Gastrocnemius medialis (tissue), 4 donors: ENCODE measurements at places on chromosomes 5 and 9. TPM values are rescaled to one million over a fixed set of nuclear protein-coding genes. Genes with fewer than 3 reads are reported as not detected.

Gene SH3GLB2
- total RNA-seq, result 46.6 TPM

Gene OR2Y1
- not detected for total RNA-seq

Gene SLCO4C1
- not detected for total RNA-seq

Gene FBLL1
- not detected for total RNA-seq

Gene KLHL3
- 4.6 TPM for total RNA-seq

Gene PIP5K1B
- total RNA-seq, result 1.4 TPM

Gene PLAC8L1
- total RNA-seq, result not detected

Gene ELAVL2
- total RNA-seq, result not detected

Gene SLC34A1
- total RNA-seq, result not detected

Gene GABRA1
- not detected for total RNA-seq

Gene TUSC1
- 21.1 TPM for total RNA-seq

Gene FOXD4L6
- total RNA-seq, result not detected

Gene FOXI1
- not detected for total RNA-seq

DNA sequence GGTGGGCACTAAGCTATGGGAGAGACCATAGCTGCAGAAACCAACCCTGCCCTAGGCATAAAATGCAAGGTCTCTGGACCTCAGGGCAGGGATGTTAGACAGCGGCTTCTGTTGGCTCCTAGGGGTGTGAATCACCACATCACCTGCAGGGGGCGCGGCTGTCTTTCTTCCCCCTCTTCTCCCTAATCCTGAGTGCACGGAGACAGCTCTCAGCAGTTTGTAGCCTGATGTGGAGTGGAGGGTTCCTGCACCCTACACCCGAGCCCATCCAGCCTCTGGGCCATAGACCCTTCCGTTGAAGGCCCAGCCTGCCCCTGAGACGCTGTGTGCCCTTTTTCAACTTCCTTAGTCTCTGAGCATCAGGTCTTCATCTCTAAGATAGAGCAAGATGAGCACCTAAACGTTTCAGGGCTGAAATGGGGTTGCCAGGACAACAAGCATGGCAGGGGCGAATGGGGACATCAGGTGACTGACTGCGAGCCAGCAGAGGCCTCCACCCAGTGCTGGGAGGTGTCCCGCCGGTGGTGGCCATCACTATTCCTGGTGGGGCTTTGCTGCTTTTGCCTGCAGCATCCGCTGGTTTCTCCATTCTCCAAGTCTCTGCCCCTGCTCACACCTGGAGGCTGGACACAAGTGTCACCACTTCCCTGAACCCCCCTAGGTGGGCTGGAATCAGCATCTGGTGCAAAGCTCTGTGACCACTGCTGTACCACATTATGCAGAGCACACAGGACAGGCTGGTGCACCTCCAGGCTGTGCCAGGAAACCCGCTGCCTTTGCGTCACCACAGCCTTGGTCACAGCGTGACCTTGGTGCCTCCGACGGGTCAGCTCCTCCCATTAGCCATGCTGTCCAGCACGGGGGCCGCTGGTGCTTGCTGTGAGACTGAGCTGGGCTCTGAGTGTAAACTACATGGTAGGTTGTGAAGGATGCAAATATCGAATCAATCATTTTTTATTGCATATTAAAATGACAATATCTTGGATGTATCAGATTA, 2.5 kb upstream of the SEC16A start:
- DNase-seq, result peak; percentile 42

DNA sequence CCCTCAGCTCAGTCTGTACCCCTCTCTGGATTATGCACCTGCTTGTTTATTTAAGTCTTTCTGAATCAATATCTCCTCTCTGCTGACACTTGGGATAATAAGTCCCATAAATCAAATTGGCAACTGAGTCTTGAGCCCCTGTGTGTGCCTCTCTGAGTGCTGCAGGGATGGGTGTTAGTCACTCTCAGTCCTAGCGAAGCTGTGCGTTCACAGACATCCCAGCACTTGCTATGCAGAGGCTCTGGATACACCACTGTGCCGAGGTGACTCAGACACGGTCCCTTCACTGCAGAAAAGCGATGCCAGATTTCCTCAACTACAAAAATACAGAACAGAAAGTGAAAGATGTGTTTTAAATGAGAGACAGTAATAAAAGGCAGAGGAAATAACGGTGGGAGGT, 4.1 kb upstream of the KCNMB1 start:
- no peak for DNase-seq

DNA sequence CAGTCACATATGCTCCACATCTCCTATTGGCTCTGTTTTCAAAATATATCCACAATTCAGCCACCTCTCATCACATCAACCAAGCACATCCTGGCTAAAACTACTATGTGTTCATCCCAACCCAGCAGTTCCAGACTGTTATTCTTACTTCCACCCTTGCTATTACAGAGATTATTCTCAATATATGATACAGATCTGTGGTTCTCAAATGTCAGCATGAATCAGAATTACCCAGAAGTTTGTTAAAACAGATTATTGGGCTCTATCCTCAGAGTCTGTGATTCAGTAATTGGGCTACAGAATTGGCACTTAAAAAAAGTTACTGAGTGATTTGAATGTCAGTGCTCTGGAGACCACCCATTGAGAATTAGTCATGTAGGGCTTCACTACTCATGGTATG, 78.8 kb upstream of the IZUMO3 start:
- no peak for DNase-seq

DNA sequence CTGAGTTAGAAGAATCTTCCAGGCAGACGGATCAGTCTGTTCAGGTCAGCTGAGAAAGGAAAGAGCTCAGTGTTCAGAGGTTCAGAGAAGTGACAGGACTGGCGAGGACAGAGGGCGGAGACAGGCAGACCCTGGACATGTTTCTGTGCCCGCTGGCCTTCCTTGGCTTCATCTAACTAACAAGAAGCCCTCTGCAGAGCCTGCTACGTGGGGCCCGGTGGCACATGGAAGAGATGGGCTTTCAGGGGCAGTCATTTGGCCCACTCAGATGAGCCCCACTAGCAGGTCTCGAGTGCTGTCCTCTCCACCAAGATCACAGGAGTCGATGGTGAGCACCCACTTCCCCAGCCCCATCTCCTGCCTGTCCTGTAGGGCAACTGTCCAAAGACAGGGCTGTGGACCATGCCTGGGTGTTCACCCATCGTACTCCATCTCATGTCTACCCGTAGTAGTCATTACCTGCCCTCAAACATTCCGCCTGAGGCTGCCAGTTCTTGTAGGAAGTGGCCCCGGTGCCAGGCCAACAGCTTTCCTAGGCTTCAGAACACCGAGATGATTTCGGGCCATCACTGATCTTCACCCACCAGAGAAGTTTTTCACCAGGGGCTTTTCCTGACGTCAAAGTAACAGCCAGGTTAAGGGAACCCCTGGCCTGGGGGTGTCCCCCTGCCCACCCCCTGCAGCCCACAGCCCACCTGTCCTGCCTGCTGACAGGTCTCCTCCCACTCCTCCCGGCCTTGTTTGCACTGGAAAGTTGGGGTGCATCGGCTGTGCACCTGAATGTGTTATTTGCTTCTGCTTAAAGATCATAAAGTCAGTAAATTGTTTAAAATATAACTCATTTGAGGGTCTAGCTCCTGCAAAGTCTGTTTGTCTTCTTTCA, 14.0 kb downstream of the IRX2 start:
- no peak for DNase-seq

DNA sequence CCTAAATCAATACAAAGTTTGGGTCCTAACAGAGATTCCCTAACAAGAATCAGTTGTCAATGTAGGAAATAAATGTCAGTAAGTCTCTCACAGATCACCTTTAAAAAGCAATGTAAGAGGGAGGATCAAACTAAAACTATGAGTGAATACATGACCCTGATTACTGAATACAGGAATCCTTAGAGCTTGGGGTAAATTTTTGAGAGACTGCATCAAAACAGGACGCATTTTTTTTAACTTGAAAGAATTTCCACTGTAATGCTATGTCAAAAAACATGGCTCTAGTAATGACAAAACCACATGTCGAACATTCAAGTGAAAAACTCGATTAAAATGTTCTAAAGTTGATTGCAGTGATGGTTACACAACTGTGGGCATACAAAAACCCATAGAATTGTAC, 21.9 kb downstream of the ZDHHC21 start:
- DNase-seq, result no peak

GRCh38 chr5:82917584-82917983, 159.6 kb downstream of the TMEM167A start:
- DNase-seq, result no peak

GRCh38 chr5:23522553-23522952, 15.1 kb downstream of the PRDM9 start:
- DNase-seq, result no peak

GRCh38 chr5:10752451-10752850, 8.6 kb downstream of the DAP start:
- DNase-seq, result no peak

DNA sequence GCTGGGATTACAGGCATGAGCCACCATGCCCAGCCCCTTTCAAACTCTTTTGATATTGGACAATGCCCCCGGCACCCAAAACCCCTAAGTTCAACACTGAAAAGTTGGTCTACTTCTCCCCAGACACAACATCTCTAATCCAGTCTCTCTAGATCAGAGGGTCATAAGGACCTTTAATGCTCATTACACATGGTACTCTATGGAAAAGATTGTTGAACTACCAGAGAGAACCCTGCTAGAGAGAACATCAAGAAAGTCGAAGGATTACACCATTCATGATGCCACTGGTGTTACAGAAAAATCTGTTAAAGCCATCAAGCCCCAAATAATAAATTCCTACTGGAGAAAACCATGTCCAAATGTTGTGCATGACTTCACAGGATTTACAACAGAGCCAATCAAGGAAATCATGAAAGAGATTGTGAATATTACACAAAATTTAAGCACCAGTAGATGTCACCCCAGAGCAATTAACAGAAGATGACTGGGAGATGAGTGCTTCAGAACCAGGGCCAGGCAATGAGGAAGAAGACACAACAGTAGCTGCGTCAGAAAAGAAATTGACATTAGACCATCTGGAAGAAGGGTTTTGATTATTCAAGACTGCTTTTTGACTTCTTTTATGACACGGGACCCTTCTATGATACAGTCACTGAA, 28.3 kb upstream of the NIPAL4 start:
- DNase-seq, result peak; percentile 11

DNA sequence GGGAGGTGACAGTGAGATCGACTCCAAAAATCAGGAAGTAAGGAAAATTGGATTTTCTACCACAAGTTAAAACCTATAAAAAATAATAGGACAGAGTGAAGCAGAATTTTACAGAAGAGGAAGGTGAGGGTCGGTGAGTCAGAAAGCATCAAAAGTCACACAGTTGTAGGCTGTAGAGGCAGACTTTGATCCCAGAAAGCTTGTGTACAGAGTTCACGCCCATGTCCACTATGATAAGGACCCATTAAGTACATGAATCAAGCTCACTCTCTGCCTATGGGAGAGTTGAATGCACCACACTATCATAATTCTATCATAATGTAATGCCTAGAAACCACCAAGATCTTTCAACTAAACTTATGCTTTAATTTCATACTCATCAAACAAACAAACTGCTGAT, 291.2 kb downstream of the PRELID2 start:
- DNase-seq, result no peak

DNA sequence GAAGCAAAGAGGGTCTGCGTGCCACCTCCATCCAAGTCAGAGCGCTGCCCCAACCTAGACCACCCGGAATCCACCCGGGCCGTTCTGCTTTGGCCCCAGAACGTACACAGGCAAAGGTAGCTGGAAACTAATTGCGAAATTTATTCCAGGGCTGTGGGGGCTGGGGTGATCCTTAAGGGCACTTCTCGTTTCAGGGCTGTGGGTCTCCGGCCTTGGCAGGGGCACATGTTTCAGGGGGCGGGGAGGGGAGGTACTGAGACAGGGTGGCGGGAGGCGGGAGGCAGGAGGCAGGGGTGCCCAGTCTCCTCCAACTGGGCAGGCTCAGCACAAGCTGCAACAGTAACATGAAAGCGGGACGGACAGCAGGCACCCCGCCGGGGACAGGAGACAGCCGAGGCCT, 26.1 kb downstream of the NR5A1 start:
- DNase-seq, result no peak

- peak; percentile 28 for DNase-seq
These were observed 11.8 kb downstream of the TRUB2 start for GRCh38 chr9:128310461-128310860.

- no peak for DNase-seq
These were observed 101.2 kb upstream of the PANK3 start for GRCh38 chr5:168680395-168680794.

- no peak for DNase-seq
These were observed 124.8 kb upstream of the SLC1A3 start for GRCh38 chr5:36481454-36482120.

- peak; percentile 8 for DNase-seq
These were observed 100.1 kb downstream of the PHF2 start for GRCh38 chr9:93676310-93677047.

DNA sequence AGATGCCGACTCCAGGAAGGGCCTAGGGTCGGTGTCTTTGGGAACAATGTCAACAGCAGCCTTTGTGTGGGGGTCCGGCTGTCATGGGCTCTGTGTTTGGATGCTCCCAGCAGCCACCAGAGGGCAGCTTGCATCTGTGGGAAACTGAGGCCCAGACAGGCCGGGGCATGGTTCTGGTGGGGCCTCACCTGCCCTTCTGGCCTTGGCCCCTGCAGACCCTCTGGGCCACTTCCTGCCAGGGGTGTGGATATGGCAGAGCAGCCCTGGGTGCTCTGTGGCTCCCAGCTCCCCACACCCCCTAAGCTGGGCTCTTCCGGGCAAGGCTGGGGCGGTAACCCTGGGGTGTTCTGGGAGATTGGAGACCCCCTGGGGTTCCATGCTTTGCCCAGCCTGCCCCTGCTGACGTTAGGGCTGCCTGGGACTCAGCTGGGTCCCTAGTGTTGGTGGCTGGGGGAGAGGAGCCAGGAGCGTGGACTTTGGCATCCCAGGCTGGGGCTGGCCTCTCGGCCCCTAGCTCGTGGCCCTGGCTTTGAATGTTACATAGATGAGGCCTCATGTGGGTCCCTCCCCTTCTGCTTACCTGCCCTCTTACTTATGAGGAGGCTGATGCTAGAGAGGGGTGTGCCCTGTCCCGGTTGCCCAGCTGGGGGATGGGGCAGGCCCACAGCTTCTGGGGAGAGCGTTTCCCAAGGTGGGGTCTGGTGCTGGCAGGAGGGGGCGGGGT, 38.3 kb downstream of the RXRA start:
- DNase-seq, result no peak
